Adipocyte (in vitro differentiated cells): ENCODE measurements at places on chromosomes 1 and 21.

DNA sequence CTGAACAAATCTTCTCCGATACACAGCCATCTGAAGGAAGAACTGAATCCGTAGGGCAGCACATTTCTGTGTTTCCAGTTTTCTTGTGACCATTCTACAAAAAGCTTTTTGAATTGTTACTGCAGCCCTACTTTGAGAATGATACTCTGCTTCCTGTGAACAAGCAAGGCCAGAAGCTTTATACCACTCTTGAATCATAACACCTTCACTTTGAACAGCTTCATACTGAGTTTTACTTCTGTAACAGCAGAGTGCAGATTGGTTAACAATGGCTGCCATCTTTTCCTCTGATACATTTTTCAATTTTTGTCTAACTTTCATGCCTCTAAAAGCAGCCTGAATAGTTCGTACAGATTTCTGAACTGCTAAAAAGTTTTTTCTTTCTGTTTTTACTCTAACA lies 33.6 kb upstream of the F13B start:
- DNase-seq: no peak

- no peak for DNase-seq
Observed at GRCh38 chr1:61094677-61095469, 12.5 kb downstream of the NFIA start.

DNA sequence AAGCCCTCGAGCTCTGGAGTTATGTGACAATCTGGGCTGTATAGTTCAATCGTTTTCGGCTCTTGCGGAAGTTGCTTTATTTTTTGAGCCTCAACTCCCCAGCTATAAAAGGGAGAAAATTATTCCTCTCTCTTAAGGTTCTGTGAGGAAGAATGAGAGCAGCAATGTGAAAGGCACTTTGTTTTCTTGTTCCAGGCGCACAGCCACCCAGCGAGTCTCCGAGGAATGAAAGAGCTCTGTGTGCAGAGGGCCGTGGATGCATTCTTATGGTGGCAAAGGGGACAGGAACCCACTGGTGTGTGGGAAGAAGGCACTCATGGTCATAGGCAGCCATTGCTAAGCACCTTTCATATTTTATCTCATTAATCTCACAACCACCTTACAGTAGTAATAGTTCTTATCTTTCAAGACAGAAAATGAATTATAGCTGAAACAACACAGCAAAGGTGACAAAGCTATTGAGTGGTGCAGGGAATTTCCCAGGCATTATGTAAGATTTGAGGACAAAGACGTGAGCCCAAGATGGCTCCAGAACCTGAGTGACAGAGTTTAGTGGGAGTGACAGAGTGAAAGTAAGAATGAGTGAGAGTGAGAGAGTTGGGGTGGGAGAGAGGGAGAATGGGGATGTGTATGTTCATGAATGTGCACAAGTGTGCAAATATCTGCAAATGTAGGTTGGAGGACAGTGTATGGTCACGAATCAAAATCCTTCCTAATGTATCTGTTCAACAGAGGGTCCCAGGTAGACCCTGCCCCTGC lies 9.4 kb downstream of the CYP2J2 start:
- no peak for DNase-seq

- DNase-seq: no peak
Observed at GRCh38 chr1:7529917-7530316, 241.2 kb upstream of the VAMP3 start.

GRCh38 chr1:116900471-116901365 lies 9.0 kb upstream of the PTGFRN start:
- no peak for DNase-seq

GRCh38 chr1:100152271-100152670 lies 19.3 kb downstream of the TRMT13 start:
- no peak for DNase-seq

DNA sequence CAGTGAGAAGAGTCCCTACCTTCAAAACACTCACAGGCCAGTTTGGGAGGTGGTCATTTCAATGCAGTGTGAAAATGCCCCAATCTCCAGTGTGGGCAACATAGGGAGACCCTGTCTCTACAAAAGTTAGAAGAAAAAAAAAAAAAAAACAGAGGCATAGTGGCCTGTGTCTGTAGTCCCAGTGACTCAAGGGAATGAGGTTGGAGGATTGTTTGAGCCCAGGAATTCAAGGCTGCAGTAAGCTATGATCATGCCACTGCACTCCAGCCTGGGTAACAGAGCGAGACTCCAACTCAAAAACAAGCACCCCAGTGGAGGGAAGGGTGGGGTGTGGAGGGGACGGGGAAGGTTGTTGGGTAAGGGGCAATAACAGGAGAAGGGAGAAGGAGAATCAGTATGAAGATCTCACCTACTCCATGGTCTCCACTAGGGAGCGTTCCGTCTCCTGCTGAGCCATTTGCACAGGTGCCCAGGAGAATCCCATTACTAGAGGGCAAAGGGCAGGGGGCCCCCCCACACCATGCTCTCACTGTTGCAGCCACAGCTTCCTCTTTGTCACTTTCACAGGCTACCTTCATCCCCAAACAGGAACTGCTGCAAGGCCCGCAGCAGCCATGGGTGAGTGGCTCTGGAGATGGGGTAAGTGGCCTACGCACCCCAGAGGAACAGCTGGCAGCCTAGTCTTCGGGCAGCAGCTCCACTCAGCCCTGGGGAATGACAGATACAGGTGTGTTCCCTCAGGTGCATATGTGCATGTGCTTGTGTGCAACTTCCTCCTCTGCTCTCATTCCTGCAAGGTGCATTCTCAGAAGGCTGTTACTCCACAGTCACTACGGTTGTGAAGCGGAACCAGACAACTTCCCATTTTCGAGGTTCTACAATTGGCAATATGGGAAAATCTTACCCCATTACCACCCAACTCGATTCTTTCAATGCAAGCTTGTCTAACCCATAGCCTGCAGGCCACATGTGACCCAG lies 87.9 kb upstream of the LYST start:
- DNase-seq: no peak

GRCh38 chr1:3192361-3192760 lies 123.4 kb downstream of the PRDM16 start:
- DNase-seq: no peak

GRCh38 chr1:87853576-87854351 lies 525.1 kb downstream of the LMO4 start:
- no peak for DNase-seq

DNA sequence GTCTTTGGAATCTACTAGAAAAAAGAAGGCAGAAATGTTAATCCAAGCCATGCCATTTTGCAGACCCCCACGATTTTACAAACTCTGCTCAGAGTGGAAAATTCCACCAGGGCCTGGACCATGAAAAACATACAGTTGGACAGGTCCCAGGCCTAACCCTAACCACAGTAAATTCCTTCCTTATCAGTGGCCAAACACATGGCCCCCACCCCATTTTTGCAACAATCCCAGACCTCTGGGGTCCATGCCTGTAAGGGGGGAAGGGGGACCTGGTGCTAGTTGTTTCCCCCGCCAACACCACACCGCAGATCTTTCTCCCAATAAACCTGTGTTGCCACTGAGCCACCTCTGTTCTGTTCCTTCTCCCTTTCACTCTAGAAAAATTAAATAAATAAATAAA lies 1352.7 kb downstream of the AMY1C start:
- no peak for DNase-seq

GRCh38 chr1:207396168-207396746 lies 57.9 kb upstream of the CR2 start:
- DNase-seq: no peak

- no peak for DNase-seq
Observed at GRCh38 chr1:51420867-51421627, 90.7 kb upstream of the TTC39A start.

- DNase-seq: no peak
Observed at GRCh38 chr1:64569411-64569810, 99.5 kb downstream of the CACHD1 start.

DNA sequence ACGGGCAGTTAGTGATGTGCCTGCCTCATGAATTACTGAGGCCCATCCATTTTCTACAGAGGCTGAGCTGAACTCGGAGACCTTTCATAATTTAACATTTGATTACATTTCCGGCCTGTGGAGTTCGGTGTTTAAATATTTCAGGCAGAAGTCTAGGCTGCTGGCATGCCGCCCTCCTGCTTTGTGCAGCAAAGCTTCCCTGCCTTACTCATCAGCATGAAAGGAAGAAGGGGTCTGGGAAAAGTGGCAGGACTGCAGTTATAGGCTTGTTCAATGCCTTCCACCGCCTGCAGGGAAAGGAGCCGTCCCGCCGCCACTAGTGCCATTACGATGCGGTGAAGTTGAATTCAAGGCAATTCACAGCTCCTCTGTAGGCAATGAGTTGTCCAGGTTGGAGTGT lies 527.9 kb downstream of the NPHP4 start:
- no peak for DNase-seq

- peak; percentile 41 for DNase-seq
Observed at GRCh38 chr1:33762109-33762830, 101.6 kb upstream of the HMGB4 start.

- peak; percentile 94 for DNase-seq
Observed at GRCh38 chr1:223726380-223727001, 14.2 kb downstream of the CAPN2 start.

GRCh38 chr1:215568299-215568692 lies 1.2 kb downstream of the KCTD3 start:
- peak; percentile 74 for DNase-seq

- peak; percentile 85 for DNase-seq
Observed at GRCh38 chr1:8712413-8713231, 104.8 kb downstream of the RERE start.

DNA sequence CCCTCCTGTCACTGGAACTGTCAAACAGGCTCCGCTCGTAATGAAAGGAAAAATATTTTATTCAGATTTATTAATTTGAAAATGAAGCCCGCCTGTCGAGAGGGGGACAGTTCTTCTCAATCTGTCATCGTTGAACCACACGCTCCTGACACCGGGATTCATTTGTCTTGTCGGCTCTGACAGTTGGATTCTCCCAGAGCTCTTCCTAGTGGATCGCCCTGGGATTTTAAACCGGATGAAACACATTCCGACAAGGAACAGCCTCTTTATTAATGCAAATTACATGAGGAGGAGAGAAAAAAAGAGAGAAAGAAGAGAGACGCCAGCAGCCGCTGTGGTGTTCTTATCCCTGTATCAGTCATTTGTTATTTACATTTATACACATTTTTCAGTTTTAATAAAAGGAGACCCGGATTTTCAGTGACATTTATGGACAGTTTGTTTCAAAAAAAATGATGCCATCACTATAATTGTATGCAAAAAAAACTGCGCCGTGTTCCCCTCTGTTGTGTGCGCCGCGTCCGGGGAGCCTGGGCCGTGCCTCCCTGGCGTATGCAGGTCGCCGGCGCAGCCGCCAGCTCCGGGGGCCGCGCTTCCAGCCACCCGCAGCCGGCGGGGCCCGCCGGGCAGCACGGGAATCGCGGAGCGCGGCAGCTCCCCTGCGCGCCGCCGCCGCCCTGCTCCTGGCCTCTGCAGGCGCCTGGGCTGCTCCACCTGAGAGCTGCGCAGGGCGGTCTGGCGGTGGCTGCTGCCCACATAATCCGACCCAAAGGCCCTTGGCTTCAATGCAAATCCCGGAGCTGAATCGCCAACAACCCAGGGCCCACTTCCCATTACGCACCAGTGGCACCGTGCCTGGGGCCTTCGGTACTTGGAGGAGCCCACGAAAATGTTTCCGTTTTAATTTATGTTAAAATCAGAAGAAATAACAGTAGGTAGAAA lies 237.9 kb upstream of the PBX1 start:
- peak; percentile 59 for DNase-seq

DNA sequence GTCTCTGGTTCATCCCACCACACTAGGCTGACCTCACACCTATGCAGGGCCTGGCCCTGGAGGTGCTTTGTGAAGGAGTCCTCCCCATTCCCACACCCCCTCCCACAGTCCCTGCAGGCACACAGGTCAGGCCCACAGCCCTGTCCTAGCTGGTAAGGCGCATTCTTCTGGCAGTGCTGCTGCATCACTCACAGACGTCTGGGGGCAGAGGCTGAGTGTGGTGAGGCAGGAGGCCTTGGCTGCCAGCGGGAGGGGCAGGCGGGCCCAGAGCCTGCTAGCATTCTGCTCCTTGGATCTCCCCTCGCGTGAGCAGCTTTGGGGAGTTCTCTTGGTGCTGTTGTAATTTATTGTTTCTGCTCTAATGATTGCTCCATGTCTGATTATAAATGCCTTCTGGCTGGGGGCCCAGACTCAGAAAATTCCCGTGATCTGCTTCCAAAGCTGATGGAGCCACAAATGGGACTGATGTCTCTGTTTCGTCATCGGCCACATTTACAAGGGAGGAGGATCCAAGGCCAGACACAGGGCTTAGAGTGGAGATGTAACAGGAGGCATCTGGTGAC lies 62.9 kb downstream of the TRABD2B start:
- DNase-seq: peak; percentile 42

- DNase-seq: no peak
Observed at GRCh38 chr1:11807133-11807532, 1.1 kb downstream of the CLCN6 start.

DNA sequence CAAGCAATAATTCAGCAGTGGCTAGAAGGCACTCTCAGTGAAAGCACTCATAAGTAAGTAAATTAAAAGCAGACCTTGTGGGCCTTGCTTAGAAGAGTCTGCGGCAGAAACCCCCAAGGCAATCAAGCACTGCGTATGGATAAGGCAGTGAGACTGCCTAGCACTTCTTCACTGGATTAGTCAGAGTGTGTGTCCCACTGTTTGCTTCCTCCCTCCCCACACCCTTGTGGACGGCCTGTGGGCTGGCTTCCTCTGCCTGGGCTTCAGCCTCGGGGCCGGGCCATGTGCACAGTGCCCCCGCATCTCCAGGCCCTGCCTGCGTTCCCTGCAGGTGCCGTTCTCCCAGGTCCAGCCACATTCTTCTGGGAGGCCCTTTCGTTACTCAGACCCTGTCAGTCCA lies 23.8 kb downstream of the AGT start:
- no peak for DNase-seq

DNA sequence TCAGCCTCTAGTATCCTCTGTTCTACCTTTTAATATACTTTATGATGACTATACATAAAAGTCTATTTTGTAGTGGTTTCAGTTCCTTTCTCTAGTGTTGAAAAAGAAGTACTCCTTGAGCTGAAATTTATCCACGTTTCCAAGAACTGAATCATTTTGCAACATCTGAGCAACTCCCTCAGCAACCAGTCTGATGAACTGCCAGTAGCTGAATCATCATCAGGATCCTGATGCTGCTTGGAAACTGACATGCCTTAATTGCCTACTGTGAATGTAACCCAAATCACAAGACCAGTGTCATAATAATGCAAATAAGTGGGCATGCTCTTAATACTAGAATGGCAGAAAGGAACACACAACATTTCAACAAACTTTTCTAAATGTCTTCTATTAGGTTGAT lies 103.3 kb downstream of the CYYR1 start:
- peak; percentile 88 for DNase-seq

- no peak for DNase-seq
Observed at GRCh38 chr1:165862448-165862847, 35.0 kb downstream of the UCK2 start.

GRCh38 chr1:20223551-20224419 lies 37.5 kb upstream of the PLA2G2C start:
- no peak for DNase-seq

DNA sequence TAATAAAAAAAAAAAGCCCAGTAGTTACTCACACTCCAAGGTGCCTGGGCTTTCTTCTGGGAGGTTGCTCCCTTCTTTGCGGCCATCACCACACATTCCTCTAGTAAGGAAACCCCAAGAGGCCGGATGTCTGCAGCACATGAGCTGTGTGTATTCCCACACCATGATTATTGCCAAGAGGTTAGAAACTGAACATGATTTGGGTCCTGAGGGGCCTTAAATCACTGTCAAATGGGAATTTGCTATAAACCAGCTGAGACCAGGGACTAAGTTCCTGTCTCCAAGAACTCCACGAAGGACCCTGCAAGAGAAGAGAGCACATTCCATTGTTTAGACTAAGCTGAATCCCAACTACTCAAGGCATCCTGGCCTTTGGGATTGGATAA lies 85.3 kb upstream of the SSX2IP start:
- no peak for DNase-seq

GRCh38 chr1:6352138-6352563 lies 41.4 kb downstream of the ACOT7 start:
- no peak for DNase-seq
